ENCODE measurements at places on chromosomes 7 and 10. TPM values are rescaled to one million over a fixed set of nuclear protein-coding genes. Genes with fewer than 3 reads are reported as not detected.

The NPY4R gene
- polyA plus RNA-seq, result 0.09 TPM

The MYH16 gene
- polyA plus RNA-seq, result not detected

The CPA2 gene
- polyA plus RNA-seq, result 0.05 TPM

The PNLIPRP3 gene
- polyA plus RNA-seq, result not detected

The GPR26 gene
- not detected for polyA plus RNA-seq

The RNF133 gene
- 0.05 TPM for polyA plus RNA-seq

The CALCR gene
- 0.02 TPM for polyA plus RNA-seq

The FRMD4A gene
- 14.8 TPM for polyA plus RNA-seq

The TAS2R16 gene
- polyA plus RNA-seq, result not detected

The ALOX5 gene
- polyA plus RNA-seq, result 5.6 TPM

The TMEM248 gene
- 26.9 TPM for polyA plus RNA-seq

The RADIL gene
- polyA plus RNA-seq, result 4.7 TPM

The PLXDC2 gene
- polyA plus RNA-seq, result 5.5 TPM

The CPXM2 gene
- polyA plus RNA-seq, result 2.1 TPM

The TRUB1 gene
- polyA plus RNA-seq, result 11.8 TPM

The VIPR2 gene
- polyA plus RNA-seq, result 7.3 TPM

The ATG9B gene
- polyA plus RNA-seq, result 0.43 TPM

The TFEC gene
- 0.41 TPM for polyA plus RNA-seq

The RBP3 gene
- polyA plus RNA-seq, result not detected

The CPEB3 gene
- 4.6 TPM for polyA plus RNA-seq

The LRRN3 gene
- polyA plus RNA-seq, result 25.1 TPM

The NAT16 gene
- not detected for polyA plus RNA-seq

The MBL2 gene
- polyA plus RNA-seq, result not detected

The TMEM168 gene
- 11.0 TPM for polyA plus RNA-seq

The SRRM3 gene
- 52.8 TPM for polyA plus RNA-seq

The POLR3A gene
- 3.9 TPM for polyA plus RNA-seq

The NEBL gene
- polyA plus RNA-seq, result 257 TPM

The OPALIN gene
- not detected for polyA plus RNA-seq

The BHLHA15 gene
- not detected for polyA plus RNA-seq
